ENCODE measurements at places on chromosomes 6 and 20.

DNA sequence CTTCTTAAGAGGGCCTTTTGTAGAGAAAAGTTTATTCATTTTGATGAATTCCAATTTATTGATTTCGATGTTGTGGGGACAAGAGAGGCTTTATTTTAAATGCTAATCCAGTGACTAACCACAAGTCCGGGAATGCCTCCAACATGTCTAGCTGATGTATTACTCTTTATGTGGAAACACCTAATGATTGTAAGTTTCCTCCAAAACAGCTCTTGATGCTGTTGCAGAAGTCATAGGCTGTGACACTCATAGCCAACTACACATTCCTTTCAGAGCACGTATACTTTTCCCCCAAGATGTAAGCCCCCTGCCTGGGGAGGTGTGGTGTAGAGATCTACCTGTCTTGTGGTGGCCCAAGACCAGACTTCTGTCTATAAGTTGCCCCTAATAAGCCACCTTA, 61.3 kb upstream of the RNF24 start:
- peak; percentile 66 for DNase-seq

- DNase-seq, result no peak
These were observed 81.0 kb upstream of the FLRT3 start for GRCh38 chr20:14418376-14418775.

DNA sequence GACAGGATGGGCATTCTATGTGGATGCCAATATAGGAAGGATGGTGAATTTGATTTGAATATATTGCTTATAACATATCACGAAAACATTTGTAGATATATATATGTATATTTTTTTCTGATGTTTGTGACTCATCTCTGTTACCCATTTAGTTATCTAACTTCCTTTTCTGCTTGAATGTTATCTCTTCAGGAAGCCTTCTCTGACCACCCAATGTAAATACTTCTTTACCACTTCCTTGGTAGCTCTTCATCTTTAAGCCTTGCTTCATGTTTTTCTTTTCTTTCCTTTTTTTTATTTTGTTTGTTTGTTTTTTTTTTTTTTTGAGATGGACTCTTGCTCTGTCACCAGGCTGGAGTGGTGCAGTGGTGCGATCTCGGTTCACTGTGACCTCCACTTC, 260.5 kb upstream of the EPHA7 start:
- no peak for DNase-seq

DNA sequence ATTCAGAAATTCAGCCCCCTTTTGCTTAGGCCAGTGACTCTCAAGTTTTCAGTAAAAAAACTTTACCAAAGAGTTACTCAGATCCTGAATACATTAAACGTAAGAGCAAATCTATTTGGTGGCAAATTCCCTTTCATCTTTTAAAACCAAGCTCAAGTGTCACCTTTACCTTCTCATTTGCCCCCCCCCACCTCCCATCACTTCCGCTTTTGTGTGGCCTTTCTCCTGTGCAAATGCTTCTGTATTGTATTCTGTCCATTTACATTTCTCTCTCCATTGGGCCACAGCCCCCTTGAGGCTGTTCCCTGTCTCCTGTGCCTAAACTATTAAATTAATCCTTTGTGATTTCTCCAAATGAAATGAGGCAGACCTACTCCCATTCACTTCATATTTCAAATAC, 1.9 kb downstream of the NOL7 start:
- DNase-seq, result no peak

- no peak for DNase-seq
These were observed 421.3 kb upstream of the BTBD3 start for GRCh38 chr20:11496380-11496779.

- no peak for DNase-seq
These were observed 1.7 kb upstream of the DSTN start for GRCh38 chr20:17568045-17568788.

- DNase-seq, result peak; percentile 85
These were observed 16.6 kb downstream of the SLC2A12 start for GRCh38 chr6:134035823-134036296.

- DNase-seq, result peak; percentile 60
These were observed 10.8 kb upstream of the TAAR1 start for GRCh38 chr6:132669690-132670291.

GRCh38 chr6:15586503-15586902, 76.3 kb downstream of the DTNBP1 start:
- peak; percentile 6 for DNase-seq

- no peak for DNase-seq
These were observed 25.3 kb downstream of the MDN1 start for GRCh38 chr6:89794324-89794723.

- no peak for DNase-seq
These were observed 210.6 kb upstream of the CDYL start for GRCh38 chr6:4565301-4566250.

DNA sequence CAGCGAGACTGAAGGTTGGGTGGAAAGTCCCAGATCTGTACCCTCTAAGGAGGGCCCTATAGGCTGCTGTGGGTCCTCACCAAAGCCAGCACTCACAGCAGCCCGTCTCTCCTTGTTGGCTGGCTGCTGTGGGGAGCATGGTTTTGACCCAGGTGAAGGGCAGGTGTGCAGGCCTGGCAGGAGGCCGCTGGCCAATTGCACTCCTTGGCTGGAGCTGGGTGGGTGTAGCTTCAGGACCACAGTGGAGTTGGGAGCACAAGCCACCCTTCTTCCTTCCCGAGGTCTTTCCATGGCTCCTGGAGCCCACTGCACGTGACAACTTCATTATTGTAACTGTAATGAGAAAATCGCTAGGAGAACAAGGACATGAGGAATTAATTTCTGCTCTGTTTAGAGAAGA, 287.7 kb upstream of the FOXQ1 start:
- DNase-seq, result no peak

DNA sequence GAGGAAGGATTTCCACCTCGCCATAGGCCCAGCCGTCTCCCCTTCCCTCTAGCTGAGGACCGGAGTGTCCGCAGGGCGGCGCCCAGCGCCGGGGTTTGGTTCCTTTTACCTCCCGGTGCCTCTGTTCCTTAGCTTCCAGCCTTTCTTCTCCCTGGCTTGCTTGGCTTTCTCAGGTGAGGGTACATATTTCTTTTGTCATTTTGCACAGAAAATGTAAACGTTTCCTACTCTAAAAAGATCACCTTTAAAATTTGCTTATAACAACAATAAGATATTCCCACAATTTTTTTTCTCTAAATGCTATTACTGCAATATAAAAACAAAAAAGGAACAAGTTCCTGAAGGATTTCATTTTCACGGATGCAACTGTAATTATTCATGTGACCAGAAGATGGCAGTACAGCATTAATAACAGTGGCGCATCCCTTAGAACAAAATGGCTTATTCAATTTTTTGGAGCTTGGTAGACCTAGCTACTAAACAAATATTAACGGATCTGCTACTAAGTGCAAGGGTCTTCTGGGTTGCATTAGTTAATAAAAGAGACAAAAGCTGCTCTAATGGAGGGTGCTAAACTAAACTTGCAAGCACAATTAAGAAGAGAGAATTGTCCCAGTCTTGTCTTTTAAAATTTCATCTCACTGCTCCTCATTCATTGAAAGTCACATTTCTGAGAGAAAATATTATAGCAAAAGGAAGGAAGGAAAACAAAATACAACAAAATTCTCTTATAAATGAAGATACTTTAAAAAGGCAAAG, 172.9 kb downstream of the ADGRG6 start:
- peak; percentile 65 for DNase-seq

- no peak for DNase-seq
These were observed 72.9 kb downstream of the TOX2 start for GRCh38 chr20:43987531-43987930.

DNA sequence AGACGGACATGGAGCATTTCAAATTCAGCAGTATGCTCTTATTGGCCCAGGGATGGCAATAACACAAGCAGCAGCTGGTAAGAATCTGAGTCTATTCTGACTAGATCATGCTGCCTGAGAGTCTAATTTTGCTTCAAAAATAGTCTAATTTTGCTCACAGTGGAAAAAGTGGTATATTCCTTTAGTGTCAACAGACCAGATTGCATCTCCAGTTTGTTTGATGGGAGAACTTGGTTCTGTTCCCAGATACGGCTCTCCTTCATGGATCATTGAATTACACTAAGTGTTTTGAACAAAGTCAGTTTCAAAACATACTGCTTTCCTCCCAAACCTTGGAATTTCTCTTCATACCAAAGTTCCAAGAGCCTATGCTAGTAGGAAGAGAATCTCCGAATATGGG, 586.1 kb downstream of the RNF144B start:
- no peak for DNase-seq

DNA sequence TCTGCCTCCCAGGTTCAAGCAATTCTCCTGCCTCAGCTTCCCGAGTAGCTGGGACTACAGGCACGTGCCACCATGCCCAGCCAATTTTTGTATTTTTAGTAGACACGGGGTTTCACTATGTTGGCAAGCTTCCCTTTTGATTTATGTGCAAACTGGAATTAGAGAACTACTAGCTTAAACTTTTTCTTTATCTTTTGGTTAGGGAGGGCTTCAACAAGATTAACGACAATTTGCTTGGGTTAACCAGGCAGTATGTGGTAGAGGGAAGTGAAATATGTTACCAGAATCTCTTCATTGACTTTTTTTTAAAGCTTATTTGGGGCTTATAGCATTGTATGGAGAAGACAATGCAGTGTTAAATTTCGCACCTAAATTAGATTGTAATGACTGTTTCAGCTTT, 9.0 kb downstream of the MYO6 start:
- DNase-seq, result no peak

- DNase-seq, result no peak
These were observed 53.5 kb upstream of the CCN2 start for GRCh38 chr6:132004668-132005067.

GRCh38 chr20:1154691-1155090, 30.1 kb downstream of the TMEM74B start:
- no peak for DNase-seq

DNA sequence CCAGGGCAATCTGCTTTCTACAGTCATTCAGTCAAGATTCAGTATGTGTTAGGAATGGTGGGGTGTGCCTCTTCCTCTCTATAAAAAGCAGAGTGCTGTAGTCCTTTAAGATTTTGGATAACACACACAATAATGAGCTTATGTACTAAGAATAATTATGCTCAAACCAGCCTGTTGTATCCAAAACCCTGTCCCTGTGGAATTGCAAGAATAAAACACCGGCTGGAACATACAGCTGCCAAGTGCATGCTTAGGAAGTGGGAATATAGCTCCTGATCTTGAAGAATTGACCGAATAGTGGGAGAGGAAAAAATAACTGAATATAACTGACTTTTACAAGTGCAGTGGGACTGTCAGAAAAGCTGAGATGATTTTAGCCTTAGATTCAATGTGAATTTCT, 979 bp upstream of the MOCS1 start:
- no peak for DNase-seq

DNA sequence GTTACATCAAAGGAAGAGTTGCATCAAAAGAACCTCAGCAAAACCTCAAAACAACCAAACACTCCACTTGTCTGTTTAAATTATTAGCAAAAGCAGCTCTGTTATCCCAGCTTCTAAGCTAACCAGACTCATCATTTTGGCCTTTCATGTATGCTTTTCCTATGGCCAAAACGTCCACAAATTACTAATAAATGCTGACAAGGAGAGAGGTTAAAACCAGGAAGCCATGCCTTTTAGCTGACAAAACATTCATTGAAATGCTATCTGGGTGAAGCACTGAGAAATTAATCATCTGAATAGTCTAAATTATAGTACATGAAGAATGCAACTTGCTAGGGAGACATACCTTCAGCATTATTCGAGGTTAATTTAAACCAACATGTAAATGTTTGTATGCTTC, 80.6 kb downstream of the LAMA2 start:
- DNase-seq, result peak; percentile 18

DNA sequence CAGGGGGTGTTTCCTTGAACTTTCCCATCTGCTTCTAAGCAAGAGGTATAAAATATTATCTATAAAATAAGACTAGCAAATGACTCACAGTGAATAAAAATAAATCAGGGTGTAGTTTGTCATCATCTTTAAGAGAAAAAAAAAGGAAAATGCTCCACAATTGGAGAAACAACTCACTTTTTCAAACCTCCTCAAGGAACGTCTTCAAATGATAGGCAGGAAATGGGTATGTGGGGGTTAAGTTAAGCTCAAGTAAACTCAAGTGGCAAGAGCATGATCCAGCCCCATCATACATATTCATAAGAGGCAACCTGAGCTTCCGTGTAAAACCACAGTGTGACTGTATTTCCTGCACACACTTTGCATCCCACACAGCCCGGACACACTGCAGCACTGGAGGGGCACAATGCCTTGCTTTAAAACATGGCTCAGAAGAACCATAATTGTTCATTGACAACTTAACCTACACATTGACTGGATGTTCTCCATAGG, 58.5 kb upstream of the CEP85L start:
- DNase-seq, result peak; percentile 88

DNA sequence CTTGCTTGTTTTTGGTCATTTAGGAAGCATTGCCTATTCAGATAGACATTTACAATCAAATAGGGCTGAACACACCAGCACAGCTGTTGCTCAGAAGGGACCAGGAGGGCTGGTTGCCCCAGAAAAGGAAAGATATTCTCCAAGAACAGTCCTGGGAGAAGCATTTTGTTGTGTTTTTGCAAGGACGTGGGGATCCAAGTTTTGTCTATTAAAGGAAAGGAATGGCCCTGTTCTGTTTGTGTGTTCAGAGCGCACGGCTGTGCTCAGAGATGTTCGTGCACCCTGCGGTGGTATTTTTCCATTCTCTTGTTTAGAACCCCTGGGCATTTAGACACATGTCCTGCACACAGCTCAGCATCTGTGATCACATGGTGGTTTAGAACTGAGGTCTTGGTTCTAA, 82.5 kb downstream of the TXNDC5 start:
- no peak for DNase-seq

DNA sequence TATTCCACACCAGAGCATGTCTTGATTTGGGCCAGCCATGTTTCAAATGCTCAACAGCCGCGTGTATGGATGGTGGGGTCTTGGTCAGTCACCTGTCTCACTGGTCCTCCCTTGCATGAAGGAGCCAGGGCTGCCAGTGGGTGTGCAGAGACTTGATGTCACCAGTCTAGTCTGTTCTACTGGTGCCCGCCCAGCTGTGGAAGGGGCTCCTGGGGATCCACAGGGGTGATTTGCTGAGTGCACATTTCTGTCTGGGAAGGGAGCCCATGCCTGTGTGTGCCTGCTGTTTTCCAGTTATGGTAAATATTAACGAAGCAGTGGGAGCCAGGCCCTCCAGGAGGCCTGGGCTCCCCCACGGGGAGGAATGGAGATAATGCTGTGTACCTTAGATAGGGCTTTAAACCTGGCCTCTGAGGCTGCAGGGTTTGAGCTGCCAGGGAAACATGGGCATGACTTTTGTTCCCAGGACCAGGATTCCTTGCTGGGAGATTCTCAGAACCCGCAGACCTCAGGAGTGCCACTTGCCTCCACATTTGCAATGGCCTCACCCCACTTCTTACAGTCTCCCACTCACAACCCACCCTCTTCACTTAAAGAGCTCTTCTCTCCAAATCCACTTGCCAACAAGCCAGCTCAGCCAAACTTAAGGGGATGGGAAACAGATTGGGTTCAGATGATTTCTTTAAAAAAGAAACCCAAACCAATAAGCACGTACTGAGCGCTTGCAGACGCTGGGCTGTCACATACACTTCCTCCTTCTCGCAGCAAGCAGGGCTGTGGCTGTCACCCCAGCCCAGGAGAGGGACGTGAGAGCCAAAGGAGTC, 54.1 kb downstream of the VEGFA start:
- no peak for DNase-seq

- no peak for DNase-seq
These were observed 61.3 kb upstream of the NKX2-2 start for GRCh38 chr20:21575167-21575566.

Data from bronchial epithelial cell (primary cell).